ENCODE measurements at places on chromosomes 16 and 17.

GRCh38 chr16:56347166-56347565 lies 78.2 kb downstream of the AMFR start:
- no peak for DNase-seq

GRCh38 chr16:13150181-13150885 lies 248.9 kb downstream of the SHISA9 start:
- DNase-seq: no peak

DNA sequence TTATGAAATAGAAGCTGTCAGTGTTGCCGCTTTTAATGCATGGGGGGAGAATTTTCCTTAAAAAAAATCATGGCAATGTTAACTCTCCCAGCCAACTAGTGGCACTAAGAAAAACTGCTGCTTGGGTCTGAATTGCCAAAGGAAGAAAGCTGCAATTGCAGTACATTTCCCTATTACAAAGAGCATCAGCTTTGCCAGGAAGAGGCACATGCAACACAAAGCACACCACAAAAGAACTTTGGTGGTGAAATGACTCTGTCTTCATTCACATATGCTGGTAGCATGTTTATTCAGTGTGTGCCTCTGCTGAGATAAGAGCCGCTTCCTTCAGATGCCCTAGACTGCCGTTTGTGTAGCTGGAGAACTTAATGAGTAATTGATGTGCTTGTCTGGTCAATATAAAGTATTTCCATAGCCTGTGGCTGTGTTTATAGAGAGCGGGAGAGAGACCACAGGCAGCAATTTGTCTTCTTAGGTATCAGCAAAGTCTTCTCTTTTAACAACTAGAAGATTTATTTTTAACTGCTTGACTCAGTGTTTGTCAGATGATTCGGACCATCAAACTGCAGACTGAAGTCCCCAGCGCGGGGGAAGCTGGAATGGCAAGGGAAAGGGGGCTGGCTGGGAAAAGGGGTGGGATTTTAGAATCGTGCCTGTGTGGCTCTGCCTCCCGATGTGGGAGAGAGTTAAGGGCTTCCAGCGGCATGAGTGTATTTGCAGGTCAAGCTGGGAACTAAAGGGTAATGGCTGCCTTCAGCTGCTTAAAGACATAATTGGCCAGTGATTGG lies 115.1 kb downstream of the MRTFB start:
- DNase-seq: no peak

DNA sequence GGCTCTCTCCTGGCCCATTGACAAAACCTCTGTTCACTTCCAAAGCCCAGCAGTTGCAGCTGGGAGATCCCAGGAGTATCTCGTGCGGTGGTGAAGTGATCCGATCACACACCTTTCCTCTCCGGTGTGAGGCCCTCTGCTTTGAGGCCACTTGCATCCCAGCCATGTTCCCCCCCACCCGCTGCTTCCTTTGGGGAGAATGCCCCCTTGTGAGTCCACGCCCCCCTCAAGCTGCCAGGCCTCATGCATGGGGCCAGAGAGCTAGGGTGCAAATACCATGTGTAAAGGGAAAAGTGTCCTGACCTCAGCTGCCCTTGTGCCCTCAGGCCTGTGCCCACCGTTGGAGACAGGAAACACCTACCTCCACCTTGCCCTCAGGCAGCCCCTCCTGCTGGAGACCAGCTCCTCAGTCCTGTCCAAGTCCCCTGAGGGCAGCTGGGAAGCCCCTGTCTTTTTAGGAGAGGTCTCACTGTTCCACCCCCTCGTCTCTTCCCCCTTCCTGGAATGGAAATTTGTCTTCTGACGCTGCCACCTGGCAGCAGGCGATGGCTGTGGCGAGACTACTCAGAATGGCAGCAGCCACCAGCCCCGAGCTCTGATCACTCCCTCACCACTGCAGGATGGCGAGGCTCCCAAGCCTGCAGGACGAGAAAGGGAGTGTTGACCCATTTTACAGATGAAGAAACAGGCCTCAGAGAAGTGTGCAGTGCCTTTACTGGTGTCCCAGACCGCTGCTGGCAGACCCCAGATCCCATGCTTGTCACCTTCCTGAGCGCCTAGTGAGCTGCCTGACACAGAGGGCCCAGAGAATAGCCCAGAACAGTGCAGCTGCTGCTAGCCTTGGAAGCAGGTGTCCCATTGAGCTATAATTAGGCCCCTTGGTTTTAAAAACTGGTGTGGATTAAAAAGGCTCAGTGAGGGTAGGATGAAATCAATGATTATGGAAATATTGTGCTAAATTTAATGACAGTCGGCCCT lies 120.6 kb upstream of the CACNG5 start:
- no peak for DNase-seq

GRCh38 chr16:57883953-57884654 lies 81.8 kb upstream of the KIFC3 start:
- no peak for DNase-seq

GRCh38 chr16:77833921-77834634 lies 45.7 kb downstream of the VAT1L start:
- no peak for DNase-seq

GRCh38 chr16:89107203-89107582 lies 13.5 kb downstream of the ACSF3 start:
- no peak for DNase-seq

DNA sequence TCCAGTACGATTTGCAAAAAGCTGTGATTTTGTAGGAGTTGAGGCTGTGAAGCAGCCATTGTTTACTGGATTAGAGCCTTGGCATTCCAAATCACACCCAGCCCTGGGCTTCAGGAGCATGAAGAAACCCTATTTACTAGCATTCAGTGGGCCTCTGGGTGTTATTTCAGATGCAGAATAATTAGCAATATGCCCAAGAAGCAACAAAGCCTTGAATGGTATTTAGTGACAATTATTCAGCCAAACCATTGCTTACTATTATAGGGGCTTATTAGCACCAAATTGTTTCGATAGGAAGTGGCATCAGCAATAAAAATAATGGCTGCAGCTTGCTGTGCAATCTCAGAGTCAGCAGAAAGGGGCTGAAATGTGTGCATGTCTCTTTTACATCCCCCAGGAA lies 166.6 kb upstream of the SHISA6 start:
- DNase-seq: no peak

GRCh38 chr17:80092959-80093358 lies 8.4 kb upstream of the GAA start:
- no peak for DNase-seq

GRCh38 chr17:42809250-42809649 lies 10.6 kb downstream of the CNTD1 start:
- no peak for DNase-seq

GRCh38 chr16:89922884-89923639 lies at the start of gene TUBB3:
TSS of gene TUBB3 (plus strand) at chr16:89923342. CDS start at chr16:89923402, 60 bp downstream.
- DNase-seq: no peak

DNA sequence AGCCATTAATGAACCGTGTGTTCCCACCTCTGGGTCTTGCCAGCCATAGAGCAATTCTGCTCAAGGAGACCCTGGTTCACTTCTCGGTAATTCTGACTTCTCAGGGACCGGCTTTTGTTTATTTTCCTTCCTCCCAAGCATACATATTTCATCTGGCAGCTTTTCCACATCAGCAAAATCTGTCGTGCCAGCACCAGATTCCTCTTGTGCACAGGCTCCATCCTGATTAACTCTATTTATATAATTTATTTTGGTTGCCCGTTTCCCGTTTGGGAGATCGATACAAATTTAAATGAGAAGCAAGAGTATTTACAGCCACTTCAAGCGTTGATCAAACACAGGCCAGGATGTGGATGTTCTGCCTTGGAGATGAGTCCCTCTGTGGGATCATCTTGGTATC lies 161.9 kb upstream of the XYLT1 start:
- DNase-seq: no peak

Data from stimulated activated CD8-positive, alpha-beta memory T cell treated with anti-CD3 and anti-CD28 coated beads, Interleukin-2, amount 100 ng/mL, for 48 hours (primary cell).